Liver (tissue), 10 donors: ENCODE measurements at places on chromosomes 4 and X.

- no peak for DNase-seq
Measured at GRCh38 chrX:154032653-154033052, 13.0 kb upstream of the IRAK1 start.

DNA sequence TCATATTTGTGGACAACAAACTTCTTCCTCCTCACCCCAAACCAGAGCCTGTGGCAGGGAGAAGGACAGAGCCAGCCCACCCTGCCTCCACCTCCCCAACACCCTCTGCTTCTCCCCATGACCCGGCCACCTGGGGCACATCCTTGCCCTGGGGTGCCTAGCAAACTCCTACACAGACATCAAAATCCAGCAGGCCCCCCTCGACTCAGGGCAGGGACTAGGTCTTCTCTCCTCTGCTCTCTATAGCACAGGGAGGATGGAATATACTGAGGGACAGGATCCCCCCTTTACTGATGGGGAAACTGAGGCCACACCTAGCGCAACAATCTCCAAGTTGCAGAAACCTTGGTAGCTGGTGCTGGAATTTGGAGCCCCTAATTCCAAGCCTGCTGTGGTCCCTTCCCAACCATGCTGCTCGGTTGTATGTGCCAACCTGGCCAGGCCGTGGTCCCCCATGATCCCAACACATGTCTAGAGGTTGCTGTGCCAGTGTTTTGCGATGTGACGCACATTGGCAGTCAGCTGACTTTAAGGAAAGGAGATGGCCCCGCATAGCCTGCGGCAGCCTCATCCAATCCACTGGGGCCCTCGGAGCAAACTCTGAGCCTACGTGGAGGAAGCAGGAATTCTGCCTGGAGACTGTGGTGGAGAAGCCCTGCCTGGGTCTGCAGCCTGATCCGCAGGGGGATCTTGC, 53.9 kb upstream of the ADRA2C start:
- DNase-seq, result no peak

DNA sequence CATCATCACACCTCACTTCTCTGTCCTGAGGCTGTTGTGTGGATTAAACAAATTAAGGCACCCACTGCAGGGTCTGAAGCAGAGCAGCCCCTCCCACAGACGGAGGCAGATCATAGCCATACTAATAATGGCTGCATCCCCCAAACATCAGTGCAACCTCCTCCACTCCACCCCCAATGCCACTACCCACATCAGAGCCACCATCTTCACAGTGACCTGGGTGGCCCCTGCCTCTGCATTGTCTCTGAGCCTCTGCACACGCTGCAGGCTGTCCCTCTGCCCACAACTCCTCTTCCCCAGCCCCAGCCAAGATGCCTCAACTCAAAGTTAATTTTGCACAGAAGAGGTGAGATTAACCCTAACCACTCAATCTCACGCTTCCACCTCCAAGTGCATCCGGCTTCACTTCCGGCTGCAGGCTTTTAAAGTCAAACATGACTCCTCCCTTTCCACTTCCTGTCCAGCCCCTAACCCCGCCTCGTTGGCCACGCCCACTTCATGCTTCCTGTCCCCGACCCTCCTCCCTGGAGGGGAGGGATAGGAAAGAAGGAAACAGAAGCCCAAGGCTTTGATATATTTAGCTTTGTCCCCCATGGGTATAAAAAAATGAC, 22.7 kb downstream of the JAKMIP1 start:
- no peak for DNase-seq

DNA sequence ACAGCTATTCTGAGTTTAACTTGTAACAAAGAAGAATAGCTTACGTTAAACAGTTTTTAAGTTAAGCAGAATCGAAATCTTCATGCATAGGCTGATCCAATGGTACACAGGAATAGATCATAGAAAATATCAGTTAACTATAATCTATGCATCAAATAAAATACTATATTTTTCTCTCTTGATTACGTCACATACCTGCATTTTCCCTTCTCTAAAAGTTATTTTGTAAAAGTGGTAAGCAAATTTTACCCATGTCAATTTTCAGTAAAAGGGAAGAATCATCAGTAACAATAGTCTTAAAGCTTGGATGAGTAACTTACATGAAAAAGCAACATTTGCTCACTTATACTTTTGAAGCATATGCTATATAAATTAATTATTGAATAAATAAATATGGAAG, 692.4 kb downstream of the FAT4 start:
- DNase-seq, result no peak

DNA sequence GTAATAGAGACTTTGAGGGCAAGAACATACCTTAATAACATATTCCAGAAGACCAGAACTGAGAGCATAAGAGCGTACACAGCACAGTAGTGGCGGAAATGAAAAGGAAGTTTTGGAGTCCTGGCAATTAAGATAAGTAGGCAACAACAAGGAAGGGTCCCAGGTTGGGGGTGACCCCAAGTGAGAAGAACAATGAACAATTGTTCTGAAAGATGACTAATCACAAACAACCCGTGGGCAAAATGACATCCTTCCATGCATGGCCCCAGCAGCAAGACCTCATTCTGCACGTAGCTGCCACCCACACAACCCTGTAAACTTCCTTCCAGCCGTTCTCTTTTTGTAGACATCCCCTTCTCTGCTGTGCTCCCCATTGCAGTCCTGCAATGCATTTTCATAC, 384.4 kb upstream of the PABPC4L start:
- DNase-seq, result no peak

DNA sequence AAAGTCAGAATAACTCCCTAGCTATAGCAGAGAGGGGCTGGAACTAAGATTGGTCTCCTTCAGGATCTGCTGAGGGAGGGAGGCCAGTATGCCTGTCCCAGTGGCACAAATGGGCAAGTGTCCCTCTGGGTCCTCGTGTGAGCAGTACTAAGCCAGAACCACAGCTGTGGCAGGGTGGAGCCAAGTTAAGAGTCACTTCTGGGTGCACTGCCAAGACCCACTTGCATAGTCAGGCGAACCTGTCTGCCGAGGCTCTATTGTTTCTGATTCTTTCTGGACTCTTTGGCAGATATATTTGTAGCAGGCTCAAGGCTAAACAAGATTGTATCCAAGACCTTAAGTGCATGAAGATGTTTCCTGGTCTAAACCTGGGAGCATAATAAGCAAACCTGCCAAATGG, 1123.7 kb upstream of the POU3F4 start:
- no peak for DNase-seq

DNA sequence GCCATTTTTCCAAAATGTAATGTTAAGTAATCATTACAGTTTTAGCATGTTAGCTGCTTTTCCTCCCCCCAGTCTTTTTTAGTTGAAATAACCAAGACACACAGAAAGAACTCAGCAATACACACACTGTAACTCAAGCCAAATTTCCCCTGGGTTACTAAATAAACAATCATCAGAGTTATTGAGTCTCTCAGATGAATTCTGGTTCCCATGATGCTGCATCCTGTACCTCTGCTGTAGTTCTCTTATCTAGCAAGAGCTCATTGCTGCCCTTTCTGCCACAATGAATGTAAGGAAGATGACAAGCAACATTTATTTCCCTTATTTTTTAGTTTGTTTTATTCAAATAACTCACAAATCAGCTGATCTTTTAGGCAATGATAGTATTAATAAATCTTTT, 185.1 kb downstream of the ARHGAP6 start:
- DNase-seq, result no peak

DNA sequence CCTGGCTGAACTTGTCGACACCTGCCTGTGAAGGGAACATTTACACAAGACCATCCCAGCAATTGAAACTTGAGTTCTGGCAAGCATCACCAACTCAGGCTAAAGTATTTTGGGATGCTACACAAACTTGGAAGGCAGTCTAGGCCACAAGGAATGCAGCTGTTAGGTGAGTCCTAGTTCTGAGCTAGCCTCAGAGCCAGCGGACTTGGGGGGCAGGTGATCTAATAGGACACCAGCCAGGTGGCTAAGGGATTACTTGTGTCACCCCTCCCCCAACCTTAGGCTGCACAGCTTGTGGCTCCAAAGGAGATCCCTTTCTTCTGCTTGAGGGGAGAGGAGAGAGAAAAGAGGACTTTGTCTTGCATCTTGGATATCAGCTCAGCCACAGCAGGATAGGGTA, 62.3 kb upstream of the DKK2 start:
- DNase-seq, result no peak

GRCh38 chr4:161411901-161412300, 751.9 kb downstream of the FSTL5 start:
- DNase-seq, result no peak

DNA sequence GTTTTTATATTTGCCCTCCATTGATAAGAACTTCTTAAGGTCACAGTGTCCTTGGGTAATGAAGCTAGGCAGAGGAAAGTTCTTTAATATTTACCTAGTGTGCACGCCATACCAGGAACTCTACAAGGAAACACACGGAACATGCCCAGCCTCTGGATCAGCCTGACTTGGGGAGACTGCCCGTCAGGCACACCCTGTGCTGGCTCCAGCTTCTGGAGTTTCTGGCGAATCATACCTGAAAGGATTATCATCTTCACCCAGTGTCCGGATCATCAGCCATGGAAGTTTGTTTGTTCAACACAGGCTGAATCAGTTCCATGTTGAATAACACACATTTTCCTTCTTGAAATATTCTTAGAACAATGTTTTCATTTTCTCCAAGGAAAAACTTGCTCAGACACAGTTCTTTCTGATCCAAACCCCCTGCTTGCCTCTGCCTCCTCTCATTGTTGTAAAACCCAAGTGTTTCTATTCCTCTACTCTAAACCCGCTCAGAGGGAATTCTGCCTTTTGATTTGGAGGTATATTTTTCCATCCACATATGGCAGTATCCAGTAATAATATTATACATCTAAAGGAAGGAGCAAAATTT, 176.7 kb downstream of the SHROOM3 start:
- no peak for DNase-seq

DNA sequence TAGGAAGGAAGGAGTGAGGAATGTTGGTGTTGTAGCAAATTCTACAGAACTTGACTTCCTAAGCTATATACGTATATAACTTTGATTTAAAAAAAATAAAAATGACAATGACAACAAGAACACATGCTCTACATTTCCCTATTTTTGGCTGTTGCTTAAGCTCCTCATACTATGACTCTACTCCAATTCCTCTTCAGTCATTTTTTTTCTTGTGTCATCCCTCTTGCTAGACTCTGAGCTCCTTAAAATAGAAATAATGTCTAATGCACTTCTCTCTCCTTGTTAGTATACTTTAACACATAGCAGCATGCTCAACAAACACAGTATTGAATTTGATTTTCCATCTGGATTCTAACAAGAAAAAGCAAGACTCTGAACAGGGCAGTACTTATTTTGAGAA, 144.0 kb downstream of the HDX start:
- no peak for DNase-seq

GRCh38 chr4:60389633-60390032, 810.5 kb upstream of the ADGRL3 start:
- DNase-seq, result no peak

DNA sequence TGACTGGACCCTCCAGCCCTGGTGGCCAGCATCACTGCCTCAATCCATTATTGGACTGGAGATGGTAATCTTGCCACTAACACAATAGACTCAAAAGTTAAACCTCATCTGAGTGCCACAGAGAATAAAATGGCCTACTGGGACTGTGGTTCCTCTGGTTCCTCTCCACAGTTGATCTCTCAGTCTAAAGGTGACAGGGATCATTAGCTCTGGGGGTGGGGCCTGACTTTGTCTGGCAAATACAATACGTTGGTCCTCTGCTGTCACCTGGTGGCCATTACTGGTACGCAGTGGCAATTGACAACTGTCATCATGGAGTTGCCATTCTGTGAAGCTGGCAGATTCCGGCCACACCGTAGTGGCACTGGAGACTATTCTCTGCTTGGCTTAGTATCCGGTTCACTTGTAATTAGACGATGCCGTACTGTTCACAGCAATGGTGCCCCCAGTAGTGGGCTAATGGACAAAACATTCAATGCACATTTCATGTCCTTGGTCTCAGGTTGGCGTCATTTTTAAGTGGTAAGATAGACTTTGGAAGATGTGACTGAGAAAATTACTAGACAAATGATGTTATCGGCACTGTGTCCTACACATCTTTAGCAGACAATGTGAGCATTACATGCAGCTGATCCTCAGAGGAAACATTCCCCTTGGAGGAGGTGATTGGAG, 6.7 kb downstream of the FGFBP2 start:
- peak; percentile 75 for DNase-seq

- no peak for DNase-seq
Measured at GRCh38 chr4:68445111-68445510, 2.2 kb upstream of the TMPRSS11E start.

DNA sequence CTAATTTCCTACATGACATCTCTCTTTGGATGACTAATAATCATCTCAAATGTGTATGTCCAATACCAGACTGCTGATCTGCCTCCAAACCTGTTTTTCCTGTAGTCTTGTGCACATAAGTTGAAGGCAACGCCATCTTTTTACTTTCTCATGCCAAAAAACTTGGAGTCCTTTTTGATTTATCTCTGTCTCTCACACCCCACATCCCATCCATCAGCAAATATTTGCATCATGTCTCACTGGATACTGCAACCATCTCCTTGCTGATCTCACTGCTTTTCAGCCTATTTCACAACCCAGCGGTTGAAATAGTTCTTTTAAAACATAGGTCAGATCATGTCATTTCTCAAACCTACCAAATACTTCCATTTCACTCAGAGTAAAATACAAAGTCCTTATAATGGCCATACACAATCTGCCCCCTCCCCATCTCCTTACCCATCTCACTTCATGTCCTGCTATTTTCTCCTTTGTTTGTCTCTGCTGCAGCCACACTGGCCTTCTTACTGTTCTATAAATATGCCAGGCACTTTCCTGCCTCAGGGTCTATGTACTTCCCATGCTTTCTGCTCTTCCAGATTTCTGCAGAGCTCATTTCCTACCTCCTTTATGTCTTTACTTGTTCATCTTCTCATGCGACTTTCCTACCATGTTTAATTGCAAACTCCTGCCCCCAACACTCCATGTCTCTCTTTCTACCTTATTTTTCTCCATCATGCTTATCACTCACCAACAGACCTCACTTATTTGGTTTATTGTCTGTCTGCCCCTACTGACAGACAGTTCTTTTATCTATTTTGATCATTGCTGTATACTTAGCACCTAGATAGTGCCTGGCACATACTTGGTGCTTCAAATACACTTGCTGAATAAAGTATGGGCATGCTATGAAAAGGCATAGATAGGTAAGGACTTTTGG, 98.8 kb downstream of the ANXA3 start:
- no peak for DNase-seq

GRCh38 chrX:8679550-8679949, 52.4 kb downstream of the ANOS1 start:
- no peak for DNase-seq

- no peak for DNase-seq
Measured at GRCh38 chr4:173505924-173506518, 24.0 kb downstream of the HAND2 start.

- no peak for DNase-seq
Measured at GRCh38 chrX:140503714-140504351, 1.0 kb downstream of the SOX3 start.

DNA sequence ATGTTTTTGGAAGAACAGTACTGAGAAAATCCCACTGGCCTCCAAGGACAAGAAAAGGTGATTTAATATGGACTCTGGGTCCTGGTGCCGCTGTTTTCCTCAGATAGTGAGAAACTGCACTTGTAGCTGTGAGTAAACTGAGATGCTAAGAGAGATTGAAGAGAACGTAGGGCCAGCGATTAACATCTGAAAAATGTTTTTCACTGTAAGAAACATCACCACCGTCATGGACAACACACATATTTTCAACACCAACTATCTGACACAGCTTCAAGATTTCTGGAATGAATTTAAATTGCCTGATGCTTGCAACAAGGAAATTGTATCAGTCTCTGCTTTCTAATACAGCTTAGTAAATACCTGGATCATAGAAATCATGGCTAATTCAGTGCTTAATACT, 158.2 kb upstream of the SMIM31 start:
- no peak for DNase-seq
